Activated naive CD4-positive, alpha-beta T cell treated with Interleukin-2 at 50 U/mL for 16 hours (primary cell): ENCODE measurements at places on chromosomes 5 and 9.

DNA sequence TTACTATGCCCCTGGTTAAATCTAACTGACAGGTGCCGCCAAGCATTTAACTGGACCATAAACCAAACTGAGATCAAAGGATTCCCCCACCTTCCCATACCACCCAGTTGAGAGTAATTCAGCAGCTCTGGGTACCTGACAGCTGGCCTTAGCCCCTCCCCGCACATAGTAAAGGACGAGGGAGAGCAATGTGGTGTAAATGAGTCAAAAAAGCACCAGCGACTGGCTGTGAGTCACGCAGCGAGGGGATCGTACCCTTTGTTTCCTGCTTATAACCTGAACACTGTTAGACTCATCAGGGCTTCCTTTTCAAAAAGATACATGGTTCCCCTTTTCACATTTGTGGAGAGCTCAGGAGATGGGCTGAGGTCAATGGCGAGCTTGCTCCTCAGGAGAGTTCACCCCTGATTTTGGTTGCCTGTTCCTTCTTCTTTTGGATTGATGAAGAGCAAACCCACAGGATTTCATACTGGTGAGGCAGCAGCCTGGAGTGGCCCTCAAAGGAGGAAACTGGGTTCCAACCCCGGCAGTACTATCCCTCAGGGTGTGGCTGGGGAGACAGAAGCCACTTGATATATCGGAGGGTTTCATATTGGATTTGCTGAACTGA lies 71.5 kb downstream of the ANKRD33B start:
- peak; percentile 83 for DNase-seq

GRCh38 chr5:153798830-153799229 lies 239.9 kb downstream of the FAM114A2 start:
- no peak for DNase-seq

- DNase-seq = no peak
Measured at GRCh38 chr9:16811987-16812685, 58.3 kb downstream of the BNC2 start.

DNA sequence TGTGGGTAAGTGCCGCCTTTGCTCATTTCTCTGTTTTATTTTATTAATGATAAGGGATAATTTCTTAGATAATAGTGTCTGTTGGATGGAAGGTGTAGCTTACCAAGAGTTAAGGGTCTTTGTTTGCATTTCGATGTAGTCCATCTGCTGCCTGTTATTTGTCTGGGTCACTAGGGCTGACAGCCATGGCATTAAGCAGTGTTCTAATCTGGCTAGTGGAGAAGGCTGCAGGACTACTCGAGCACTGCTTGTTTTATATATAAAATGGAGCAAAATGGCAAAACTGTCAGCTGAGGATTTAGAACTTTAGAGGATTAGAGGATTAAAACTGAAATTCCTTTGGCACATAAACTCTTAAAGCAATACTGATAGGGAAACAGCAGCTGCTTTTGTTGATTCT lies 67.5 kb downstream of the C7 start:
- no peak for DNase-seq

GRCh38 chr9:132776268-132776667 lies 101.8 kb downstream of the AK8 start:
- DNase-seq = no peak

DNA sequence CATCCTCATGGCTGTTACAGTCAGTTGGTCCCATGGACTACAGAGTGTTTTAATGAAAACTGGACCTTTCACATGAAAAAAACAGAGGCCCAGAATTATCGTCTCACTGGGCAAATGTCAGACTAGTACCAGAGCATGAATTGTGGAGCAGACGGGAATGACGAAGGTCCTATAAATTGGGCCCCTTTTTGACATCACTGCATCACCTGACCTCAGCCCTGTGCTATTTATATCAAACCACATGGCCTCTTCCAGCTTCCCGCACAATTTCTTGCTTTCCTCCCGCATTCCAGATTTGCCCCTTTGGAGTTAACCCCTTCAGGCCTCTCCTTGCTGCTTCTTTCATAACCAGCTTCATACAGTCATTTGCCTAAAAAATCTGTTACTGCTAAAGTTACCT lies 301.7 kb downstream of the ATPSCKMT start:
- no peak for DNase-seq

- no peak for DNase-seq
Measured at GRCh38 chr5:81629986-81630385, 120.9 kb downstream of the SSBP2 start.

GRCh38 chr5:151745071-151745705 lies 13.2 kb downstream of the ATOX1 start:
- peak; percentile 23 for DNase-seq

GRCh38 chr9:124016175-124017050 lies 4.8 kb downstream of the LHX2 start:
- no peak for DNase-seq

DNA sequence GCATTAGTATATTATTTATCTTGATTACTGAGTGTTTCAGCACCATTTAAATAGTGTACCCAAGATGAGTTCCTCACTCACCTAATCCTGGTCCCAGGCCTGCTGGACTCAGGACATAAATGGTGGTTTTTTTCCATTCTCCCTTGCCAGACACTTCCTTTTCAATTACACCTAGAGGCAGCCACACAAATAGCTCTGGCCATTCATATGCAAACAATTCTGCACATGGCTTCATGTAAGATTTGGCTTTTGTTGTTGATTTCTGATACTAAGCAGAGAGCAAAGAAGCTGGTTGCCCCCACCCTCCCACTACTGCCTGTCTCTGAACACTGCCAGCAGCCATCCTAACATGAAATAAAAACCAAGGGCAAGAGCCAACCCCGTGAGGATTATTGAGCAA lies 180.4 kb downstream of the SEMA5A start:
- DNase-seq = no peak

DNA sequence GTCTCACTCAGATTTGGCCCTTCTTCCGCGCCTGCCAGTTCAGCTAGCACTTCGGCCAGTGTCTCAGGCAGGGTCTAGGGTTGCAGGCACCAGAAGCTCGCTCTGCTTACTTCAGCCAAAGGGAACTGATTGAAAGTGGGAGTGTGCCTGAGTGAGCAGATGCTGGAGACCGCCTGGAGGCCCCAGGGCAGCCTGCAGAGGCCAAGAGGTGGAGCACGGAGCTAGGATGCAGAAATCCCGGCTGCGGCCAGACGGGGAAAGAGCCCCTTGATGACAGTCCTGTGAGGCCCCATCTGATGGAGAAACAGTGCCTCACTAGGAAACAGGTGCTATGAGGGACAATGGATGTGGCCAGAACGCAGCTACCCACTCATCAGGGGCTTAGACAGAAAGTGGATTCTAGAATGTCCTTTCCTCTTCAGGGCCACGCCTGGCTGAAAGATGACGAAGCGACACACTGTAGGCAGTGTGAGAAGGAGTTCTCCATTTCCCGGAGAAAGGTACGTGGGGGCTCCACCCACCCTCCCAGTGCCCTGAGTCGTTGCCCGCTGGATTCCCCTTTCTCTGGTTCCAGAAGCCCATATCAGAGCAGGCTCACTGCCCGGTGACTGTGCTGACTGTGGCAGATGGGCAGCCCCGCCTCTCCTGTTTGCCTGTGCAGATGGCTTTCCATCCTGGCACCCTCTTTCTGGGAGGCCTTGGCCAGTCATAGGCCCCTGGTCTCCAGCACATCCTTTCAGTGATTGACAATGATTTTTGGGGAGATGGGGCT lies 16.1 kb downstream of the HNRNPH1 start:
- no peak for DNase-seq

DNA sequence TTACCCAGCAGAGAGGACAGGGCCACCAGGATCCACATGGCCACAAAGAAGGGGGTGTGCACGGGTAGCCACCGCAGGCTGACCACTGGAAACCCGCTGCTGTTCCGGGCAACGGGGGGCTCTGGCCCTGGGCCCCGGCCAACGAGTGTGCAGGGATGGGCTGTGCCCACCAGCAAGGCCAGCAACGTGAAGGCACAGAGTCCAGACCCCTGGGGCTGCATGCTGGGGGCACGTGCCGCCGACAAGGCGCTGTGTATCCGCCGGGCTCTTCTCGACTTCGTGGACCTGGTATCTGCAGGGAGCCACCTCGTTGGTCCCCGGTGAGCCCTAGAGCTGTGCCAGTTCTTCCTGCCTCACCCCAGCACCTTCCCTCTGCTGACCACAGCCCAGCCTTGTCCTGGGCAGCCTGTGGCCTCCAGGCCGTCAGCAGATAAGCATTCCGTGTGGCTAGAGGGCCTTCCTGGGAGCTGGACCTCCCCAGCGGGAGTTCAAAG lies 42.2 kb upstream of the CEP72 start:
- DNase-seq = no peak

DNA sequence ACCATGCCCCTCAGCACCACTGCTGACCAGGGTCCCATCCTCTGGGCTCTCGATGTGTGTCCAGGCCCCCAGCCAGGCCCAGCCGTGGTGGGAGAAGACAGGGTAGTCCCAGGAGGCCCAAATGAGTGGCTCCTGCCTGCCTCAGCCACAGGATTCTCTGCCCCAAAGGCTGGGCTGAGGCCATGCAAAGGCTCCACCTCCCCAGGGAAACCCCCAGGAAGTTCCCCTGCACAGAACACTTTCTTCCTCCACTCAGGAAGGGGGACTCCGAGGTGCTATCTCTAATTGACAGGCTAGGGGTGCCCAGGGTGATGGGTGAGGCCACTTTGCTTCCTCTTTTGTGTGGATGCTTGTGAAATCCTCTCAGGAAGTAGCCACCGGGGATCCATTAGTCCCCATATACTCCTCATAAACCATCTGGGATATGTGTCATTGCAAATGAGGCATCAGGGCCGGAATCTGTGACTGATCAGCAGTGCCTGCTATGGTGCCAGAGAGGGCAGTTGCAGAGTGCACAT lies 23.1 kb upstream of the TDRD7 start:
- DNase-seq = peak; percentile 37

DNA sequence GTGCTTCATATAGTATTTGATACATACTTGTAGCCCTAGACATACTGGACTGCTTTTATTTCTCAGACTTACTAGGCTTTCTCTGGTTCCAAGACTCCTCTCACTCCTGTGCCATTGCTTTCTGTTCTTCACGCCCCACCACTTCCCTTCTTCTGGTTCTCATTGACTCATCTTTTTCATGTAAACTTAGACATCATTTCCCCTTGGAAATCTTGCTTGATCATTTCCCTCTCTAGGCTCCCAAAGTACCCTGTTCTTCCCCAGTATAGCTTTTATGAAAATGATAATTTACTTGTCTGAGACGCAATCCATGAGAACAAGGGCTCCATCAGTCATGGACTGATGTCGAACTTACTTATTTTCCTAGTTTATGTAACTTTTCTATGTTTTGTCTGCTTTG lies 83.5 kb downstream of the TLR4 start:
- DNase-seq = no peak

DNA sequence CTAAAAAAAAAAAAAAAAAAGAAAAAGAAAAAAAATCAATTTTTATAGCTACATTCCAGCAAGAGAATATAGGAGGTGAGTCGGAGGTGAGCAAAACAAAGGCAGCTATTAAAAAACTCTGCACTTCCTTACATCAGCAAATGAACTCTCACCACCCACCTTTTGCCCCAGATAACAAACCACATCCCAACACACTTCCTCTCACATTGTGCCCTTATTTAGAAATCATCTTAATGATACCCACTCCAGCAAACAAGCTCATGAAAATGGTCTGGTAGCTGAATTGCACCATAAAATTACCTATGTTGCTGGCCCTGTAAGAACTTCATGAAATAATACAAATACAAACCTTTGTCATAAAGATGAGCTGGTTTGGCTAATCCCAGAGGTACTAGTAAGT lies 82.9 kb downstream of the CEMIP2 start:
- DNase-seq = peak; percentile 19

GRCh38 chr5:150500905-150501304 lies 7.0 kb upstream of the NDST1 start:
- no peak for DNase-seq

GRCh38 chr9:120545701-120546550 lies 34.0 kb downstream of the CDK5RAP2 start:
- DNase-seq = no peak

DNA sequence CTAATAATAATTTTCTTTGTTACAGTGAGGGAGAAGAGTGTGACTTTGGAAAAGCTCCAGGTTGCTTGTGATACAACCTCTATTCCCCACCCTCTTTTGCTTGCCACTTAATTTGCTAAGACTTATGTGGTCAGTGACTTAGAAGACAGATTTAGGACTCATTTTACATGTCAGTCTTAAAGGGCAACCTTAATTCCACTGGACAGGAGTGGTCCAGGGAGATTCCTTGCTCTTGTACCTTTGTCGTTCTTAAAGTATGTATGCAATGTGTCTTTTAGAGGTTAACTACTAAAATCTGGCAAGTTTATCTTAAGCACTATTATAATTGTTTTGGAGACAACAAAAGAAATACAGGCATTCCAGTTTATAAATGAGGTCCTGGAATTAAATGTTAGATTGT lies 20.0 kb downstream of the SLC30A5 start:
- DNase-seq = no peak

DNA sequence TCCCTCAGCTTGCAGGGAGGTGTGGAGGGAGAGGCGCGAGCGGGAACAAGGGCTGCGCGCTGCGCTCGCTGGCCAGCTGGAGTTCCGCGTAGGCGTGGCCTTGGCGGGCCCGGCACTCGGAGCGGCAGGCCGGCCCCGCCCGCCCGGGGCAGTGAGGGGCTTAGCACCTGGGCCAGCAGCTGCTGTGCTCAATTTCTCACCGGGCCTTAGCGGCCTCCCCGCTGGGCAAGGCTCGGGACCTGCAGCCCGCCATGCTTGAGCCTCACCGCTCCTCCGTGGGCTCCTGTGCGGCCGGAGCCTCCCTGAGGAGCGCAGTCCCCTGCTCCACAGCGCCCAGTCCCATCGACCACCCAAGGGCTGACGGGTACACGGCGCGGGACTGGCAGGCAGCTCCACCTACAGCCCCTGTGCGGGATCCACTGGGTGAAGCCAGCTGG lies 1516.4 kb downstream of the EFNA5 start:
- DNase-seq = no peak

- no peak for DNase-seq
Measured at GRCh38 chr5:13356226-13356625, 588.3 kb downstream of the DNAH5 start.

DNA sequence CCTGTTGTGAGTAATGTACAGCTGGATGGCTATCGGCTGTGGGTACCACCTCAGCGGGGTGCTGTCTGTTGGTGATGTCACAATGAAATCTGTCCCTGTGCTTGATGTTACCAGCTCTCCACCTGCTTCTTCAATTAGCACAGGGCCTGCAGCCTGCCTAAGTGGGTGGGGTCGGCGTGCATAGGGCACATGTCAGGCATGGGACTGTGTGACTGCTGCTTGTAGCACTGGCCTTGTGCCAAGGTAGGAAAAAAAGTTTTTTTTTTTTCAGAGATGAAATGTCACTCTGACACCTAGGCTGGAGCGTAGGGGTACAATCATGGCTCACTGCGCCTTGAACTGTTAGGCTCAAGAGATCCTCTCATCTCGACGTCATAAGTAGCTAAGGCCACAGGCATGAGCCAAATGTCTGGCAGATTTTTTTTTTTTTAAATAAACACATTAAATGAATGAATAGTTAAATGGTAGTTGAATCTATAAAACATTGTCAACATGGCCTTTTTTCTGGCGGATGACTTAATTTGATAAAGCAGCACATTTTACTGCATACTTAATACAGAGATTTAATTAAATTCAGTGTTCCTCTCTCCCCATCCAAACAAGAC lies 222.5 kb downstream of the NXNL2 start:
- no peak for DNase-seq

- DNase-seq = no peak
Measured at GRCh38 chr5:31380049-31380448, 151.8 kb downstream of the DROSHA start.

GRCh38 chr9:90999425-91000397 lies 198.1 kb downstream of the SYK start:
- no peak for DNase-seq
